Immature natural killer cell (primary cell): ENCODE measurements at places on chromosomes 7 and 10. TPM values are rescaled to one million over a fixed set of nuclear protein-coding genes. Genes with fewer than 3 reads are reported as not detected.

Gene TBRG4
- polyA plus RNA-seq, result 52.2 TPM

DNA sequence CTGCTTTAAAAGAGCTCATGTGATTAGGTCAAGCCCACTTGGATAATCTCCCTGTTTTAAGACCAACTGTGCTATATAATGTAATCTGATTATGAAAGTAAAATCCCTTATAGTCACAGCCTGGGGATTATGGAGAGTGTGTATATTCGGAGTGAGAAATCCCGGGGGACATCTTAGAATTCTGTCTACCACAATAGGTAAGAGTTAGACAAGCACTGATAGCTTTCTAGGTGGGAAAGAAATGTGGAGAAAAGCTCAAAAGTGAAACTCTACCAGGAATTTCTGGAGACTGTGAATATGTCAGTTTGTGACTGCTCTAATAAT lies 2.9 kb upstream of the VCL start:
- H3K36me3 ChIP-seq, result no peaks in the 10 kb centered on the region
- no peak overlapping the region for H3K4me3 ChIP-seq
- DNase-seq, result no peak
- peaks cover 67% of the 10 kb centered on the region for H3K4me1 ChIP-seq
- H3K27ac ChIP-seq, result peak overlapping the region; percentile 42
- peaks cover 5% of the 10 kb centered on the region for H3K27me3 ChIP-seq

- no peak overlapping the region for H3K27ac ChIP-seq
- DNase-seq, result no peak
- no peaks in the 10 kb centered on the region for H3K36me3 ChIP-seq
- no peaks in the 10 kb centered on the region for H3K4me1 ChIP-seq
- no peak overlapping the region for H3K4me3 ChIP-seq
Measured at GRCh38 chr10:115214829-115215228, 121.7 kb downstream of the ATRNL1 start.

DNA sequence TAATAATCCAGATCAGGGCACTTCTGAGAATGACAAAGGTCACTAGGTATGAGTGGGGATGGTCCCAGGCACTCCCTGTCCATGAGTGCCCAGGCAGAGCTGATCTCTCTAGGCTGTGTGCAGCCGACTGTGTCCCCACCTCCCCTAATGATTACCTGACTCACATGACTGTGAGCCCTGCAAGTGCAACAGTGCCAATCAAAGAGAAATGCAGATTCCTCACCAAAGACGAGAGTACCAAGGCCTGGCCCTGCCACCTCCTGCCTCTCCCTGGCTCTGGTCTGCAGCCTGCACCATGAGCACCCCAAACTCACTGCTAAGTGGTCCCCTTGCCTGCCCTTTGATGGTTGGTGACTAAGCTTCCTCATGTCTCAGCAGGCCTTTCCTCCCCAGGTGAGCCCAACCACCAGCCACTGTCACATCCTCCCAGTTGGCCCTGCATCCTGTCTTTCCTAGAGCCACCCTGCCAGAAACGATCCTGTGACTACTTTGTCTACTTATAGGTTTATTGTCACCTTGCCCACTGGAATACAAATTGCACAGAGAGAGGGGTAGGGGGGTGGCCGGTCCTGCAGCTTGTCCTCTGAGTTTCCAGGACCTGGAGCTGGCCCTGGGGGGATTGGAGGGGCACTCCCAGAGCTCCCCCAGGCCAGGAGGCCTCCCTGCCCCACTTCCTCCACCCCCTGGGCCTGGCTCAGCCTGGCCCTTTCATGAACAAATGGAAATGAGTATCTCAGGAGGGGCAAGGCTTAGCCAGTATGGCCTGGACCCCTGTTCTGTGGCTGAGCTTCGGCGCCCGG lies 22.4 kb upstream of the GDF10 start:
- H3K27me3 ChIP-seq, result peaks cover 7% of the 10 kb centered on the region

DNA sequence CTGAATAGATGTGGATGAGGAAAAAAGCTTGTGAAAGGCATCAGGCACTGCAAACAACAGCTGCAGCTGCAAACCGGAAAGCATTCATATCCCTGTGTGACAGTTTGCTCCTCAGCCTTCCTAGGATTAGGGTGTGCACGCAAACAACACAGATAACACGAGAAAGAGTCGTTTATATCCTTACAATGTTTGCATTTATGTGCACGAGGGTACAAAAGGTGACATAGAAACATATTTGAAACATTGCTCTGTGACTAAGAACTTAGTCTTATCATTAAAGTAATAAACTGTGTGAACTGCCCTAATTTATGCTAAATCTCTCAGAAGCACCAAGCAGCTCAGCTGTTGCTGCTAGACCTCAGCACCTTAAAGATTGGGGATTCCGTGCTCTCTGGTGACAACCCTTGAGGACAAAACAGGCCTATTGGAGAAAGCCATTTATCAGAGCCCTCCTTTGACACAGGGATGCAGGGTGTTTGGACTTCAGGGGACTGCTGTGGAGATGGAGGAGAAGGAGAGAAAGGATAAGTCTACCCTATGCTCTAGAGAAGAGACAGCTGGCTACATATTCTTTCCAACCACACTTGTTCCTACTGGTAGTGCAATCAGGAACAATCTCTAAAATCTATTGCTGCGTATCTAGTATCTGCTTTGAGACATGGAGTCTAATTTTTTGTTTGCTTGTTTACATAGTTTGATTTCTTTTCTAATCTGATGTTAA lies 176.2 kb downstream of the GNAT3 start:
- no peak for DNase-seq
- H3K27ac ChIP-seq, result no peak overlapping the region
- no peaks in the 10 kb centered on the region for H3K36me3 ChIP-seq

Gene CAMK2B
- not detected for polyA plus RNA-seq

DNA sequence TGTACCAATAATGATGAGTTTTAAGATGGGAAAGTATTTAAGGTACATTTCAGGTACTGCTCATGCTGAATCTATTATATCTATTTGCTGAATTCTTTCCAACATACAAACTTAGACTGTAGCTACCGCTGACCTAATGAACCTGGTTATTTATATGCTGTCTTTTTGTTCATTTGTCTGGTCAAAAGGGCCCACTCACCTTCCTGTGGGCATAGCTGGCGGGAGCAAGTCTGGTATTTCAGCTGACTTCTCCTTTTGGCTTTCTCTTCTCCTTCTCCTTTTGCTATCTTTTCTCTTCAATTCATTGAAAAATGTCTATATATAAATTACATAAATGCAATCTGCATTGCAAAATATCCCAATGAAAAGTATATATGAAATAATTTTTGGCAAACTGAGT lies 9.5 kb downstream of the PLXDC2 start:
- no peak overlapping the region for H3K4me3 ChIP-seq
- peaks cover 9% of the 10 kb centered on the region for H3K4me1 ChIP-seq
- DNase-seq, result no peak
- peaks cover 8% of the 10 kb centered on the region for H3K36me3 ChIP-seq
- no peaks in the 10 kb centered on the region for H3K27me3 ChIP-seq

- peaks cover 8% of the 10 kb centered on the region for H3K4me1 ChIP-seq
- H3K27ac ChIP-seq, result no peak overlapping the region
- peaks cover 7% of the 10 kb centered on the region for H3K27me3 ChIP-seq
- H3K4me3 ChIP-seq, result no peak overlapping the region
Measured at GRCh38 chr7:72492461-72493065, 80.4 kb upstream of the CALN1 start.

DNA sequence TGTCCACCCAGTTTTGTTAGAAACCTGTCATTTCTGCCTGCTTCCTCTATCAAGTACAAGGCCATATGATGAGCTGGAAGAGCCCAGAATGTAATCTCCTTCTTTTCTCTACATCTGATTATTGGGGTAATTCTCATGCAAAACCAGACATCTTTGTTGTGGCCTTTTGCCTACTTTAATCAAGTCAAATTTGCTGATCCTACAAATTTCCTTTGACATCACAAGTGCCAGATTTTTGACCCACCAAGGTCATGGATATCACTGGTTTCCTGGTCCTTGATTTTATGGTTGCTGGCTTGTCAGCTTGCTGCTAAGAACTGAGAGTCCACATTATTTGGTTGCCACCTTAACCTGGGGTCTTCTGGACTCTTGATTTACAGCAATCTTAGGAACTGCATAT lies 336.1 kb downstream of the TFEC start:
- H3K4me3 ChIP-seq, result no peak overlapping the region
- H3K27me3 ChIP-seq, result no peaks in the 10 kb centered on the region
- H3K36me3 ChIP-seq, result no peaks in the 10 kb centered on the region
- no peak overlapping the region for H3K27ac ChIP-seq

GRCh38 chr7:30183749-30184369 lies 49.1 kb downstream of the MTURN start:
- peaks cover 12% of the 10 kb centered on the region for H3K4me1 ChIP-seq
- H3K36me3 ChIP-seq, result peaks cover 3% of the 10 kb centered on the region
- no peak for DNase-seq
- no peaks in the 10 kb centered on the region for H3K27me3 ChIP-seq
- H3K27ac ChIP-seq, result no peak overlapping the region

GRCh38 chr7:77337456-77337990 lies 78.6 kb downstream of the GSAP start:
- H3K27me3 ChIP-seq, result no peaks in the 10 kb centered on the region
- H3K4me1 ChIP-seq, result peaks cover 62% of the 10 kb centered on the region
- peak overlapping the region; percentile 40 for H3K4me3 ChIP-seq

GRCh38 chr10:102615361-102615760 lies 28.9 kb upstream of the TRIM8 start:
- H3K36me3 ChIP-seq, result peaks cover 7% of the 10 kb centered on the region
- H3K27me3 ChIP-seq, result peaks cover 2% of the 10 kb centered on the region
- DNase-seq, result no peak
- H3K27ac ChIP-seq, result peak overlapping the region; percentile 45
- H3K4me1 ChIP-seq, result no peaks in the 10 kb centered on the region
- no peak overlapping the region for H3K4me3 ChIP-seq

Gene BAMBI
- polyA plus RNA-seq, result 0.23 TPM

- H3K27ac ChIP-seq, result no peak overlapping the region
- no peaks in the 10 kb centered on the region for H3K4me1 ChIP-seq
- no peak for DNase-seq
- no peaks in the 10 kb centered on the region for H3K27me3 ChIP-seq
Measured at GRCh38 chr10:48714088-48714487, 29.4 kb downstream of the WDFY4 start.

- H3K27me3 ChIP-seq, result peaks cover 2% of the 10 kb centered on the region
- H3K4me3 ChIP-seq, result no peak overlapping the region
- DNase-seq, result no peak
- no peaks in the 10 kb centered on the region for H3K36me3 ChIP-seq
- no peak overlapping the region for H3K27ac ChIP-seq
Measured at GRCh38 chr10:109647627-109648026, 275.7 kb downstream of the XPNPEP1 start.

DNA sequence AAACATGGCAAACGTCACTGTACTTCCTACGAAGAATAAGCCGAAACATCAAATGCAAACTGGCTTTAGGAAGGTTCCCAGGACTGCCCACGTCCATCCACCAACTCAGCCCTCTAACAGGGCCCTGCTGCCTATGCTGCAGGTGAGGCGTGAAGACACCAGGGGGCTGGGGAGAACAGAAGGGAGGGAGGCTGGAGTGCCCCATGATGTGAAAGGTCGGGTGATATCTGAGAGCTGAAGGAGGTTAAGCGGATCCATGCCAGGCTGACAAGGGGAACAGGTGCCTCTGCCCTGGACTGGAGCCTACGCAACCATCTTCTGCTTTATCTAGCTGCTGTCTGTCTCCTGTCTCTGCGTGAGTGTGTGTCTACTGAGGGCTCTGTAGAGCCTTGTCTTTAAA lies 40.2 kb upstream of the ATP6V0A4 start:
- no peak for DNase-seq
- no peaks in the 10 kb centered on the region for H3K4me1 ChIP-seq
- H3K36me3 ChIP-seq, result no peaks in the 10 kb centered on the region
- no peak overlapping the region for H3K27ac ChIP-seq

GRCh38 chr7:148931470-148931869 lies 47.4 kb upstream of the EZH2 start:
- no peaks in the 10 kb centered on the region for H3K36me3 ChIP-seq

DNA sequence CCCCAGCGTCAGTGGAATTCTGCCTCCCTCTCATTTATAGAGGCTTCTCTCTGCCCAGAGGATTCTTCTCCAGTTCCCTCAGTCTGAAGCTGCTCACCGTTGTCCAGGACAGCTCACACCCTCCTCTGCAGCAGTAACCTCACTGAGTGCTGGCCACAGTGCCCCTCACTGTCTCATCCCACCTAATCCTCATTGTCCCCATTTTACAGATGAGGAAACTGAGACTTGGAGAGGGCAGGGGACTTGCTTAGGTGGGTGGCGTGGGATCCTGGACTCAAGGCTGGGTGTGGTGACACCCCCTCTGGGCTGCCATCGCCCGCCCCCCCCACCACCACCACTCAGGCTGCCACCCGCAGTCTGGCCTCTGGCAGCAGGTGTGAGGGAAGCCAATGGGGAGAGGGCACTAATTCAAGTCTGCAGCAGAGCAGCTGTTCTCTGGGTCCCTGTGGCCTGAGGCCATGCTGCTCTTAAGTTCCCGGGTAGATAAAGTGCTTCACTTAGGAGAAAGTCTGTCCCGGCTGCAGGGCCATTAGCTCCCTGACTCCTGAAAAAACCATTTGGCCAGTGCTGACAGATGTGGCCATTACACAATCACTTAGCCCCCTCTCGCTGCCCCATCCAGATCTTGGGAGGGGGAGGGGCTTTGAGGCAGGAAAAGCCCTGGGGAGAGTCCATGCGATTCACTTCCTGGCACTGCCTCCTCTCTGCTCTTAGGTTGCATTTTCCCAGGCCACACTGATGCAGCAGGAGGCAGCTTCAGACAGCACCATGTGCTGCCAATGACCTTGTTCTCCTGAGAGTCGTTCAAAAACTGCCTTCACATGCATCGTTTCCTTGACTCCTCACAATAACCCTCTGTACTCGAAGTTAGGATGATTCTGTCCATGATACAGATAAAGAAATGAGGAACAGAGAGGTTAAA lies 36.3 kb downstream of the DRGX start:
- H3K4me1 ChIP-seq, result no peaks in the 10 kb centered on the region
- no peaks in the 10 kb centered on the region for H3K36me3 ChIP-seq
- H3K27me3 ChIP-seq, result peaks cover 5% of the 10 kb centered on the region

GRCh38 chr10:46091828-46092523 lies 45.9 kb upstream of the MSMB start:
- H3K4me3 ChIP-seq, result peak overlapping the region; percentile 9
- H3K4me1 ChIP-seq, result peaks cover 11% of the 10 kb centered on the region
- H3K27ac ChIP-seq, result no peak overlapping the region
- no peaks in the 10 kb centered on the region for H3K27me3 ChIP-seq
- no peak for DNase-seq

GRCh38 chr10:50937230-50937907 lies 51.9 kb upstream of the A1CF start:
- H3K4me1 ChIP-seq, result no peaks in the 10 kb centered on the region
- H3K4me3 ChIP-seq, result no peak overlapping the region
- no peak for DNase-seq
- H3K27ac ChIP-seq, result no peak overlapping the region
- H3K36me3 ChIP-seq, result no peaks in the 10 kb centered on the region
- H3K27me3 ChIP-seq, result peaks cover 9% of the 10 kb centered on the region

- peak overlapping the region; percentile 91 for H3K27ac ChIP-seq
- H3K27me3 ChIP-seq, result peaks cover 7% of the 10 kb centered on the region
- DNase-seq, result no peak
Measured at GRCh38 chr10:133388236-133388972, 5.6 kb upstream of the MTG1 start.

Gene FAM171A1
- 0.62 TPM for polyA plus RNA-seq

DNA sequence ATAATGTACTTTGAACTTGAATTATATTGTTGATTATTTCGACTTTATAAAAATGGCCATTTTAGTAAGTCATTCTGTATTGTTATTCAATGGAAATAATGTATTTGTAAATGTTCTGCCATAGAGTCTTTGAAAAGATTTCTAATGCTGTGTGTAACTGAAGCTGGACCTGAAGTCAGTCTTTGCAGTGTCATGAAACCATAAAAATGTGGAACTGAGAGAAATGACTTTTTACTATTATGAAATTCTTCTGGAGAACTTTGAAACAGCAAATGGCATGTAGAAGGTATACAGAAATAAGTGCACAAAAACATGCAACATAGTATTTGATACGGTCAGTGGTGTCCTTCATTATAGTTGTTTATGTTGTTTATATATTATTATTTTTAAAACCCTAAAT lies 59.7 kb upstream of the ADRA2A start:
- peaks cover 15% of the 10 kb centered on the region for H3K36me3 ChIP-seq
- H3K27me3 ChIP-seq, result peaks cover 2% of the 10 kb centered on the region
- no peak overlapping the region for H3K4me3 ChIP-seq
- H3K27ac ChIP-seq, result no peak overlapping the region
- no peak for DNase-seq
- H3K4me1 ChIP-seq, result no peaks in the 10 kb centered on the region
